ENCODE measurements at places on chromosomes 1 and 21.

GRCh38 chr1:99737016-99737415, 29.4 kb downstream of the FRRS1 start:
- no peak for DNase-seq

DNA sequence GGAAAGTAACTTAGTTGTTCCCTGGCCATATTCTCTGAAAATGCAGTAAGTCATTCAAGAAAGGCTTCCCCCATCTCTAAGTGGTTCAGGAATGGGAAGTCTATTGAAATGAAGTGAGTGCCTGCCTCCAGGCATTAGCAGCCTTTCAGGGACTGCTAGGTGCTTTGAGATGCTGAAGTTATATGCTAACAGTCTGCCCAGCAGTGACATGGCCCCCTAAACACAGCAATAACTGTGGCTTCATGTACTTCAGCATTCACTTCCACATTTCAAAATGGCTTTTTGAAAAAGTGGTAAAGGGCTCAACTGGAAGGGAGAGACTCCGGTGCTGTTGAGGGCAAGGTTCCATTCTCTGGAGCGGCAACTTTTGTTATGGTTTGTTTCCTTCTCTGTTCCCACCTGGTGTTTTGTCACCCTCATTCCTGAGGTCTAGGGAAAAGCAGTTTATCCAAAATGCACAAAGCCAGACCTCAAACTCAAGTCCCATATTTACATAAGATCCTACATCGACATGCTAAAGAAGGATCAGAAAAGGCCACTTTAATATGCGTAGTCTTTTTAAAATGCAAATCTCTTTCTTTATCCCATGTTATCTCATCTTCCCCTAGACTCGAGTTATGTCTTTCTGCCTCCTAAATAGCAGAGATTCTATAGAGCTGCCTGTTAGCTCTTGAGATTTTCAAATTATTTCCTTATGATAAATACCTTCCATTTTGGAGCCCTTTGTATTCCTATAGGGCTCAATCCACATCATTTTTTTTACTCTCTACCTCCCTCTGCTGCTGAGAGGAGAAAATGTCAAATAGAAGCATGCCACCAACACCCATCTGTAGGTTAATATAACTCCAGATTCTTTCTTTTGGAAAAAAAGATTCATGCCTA, 34.2 kb upstream of the LRRC8C start:
- no peak for DNase-seq

- DNase-seq: no peak
Measured at GRCh38 chr1:65277605-65278347, 31.6 kb upstream of the DNAJC6 start.

GRCh38 chr1:41305576-41306363, 55.5 kb upstream of the FOXO6 start:
- no peak for DNase-seq

- no peak for DNase-seq
Measured at GRCh38 chr1:244968471-244968871, 104.1 kb upstream of the HNRNPU start.

DNA sequence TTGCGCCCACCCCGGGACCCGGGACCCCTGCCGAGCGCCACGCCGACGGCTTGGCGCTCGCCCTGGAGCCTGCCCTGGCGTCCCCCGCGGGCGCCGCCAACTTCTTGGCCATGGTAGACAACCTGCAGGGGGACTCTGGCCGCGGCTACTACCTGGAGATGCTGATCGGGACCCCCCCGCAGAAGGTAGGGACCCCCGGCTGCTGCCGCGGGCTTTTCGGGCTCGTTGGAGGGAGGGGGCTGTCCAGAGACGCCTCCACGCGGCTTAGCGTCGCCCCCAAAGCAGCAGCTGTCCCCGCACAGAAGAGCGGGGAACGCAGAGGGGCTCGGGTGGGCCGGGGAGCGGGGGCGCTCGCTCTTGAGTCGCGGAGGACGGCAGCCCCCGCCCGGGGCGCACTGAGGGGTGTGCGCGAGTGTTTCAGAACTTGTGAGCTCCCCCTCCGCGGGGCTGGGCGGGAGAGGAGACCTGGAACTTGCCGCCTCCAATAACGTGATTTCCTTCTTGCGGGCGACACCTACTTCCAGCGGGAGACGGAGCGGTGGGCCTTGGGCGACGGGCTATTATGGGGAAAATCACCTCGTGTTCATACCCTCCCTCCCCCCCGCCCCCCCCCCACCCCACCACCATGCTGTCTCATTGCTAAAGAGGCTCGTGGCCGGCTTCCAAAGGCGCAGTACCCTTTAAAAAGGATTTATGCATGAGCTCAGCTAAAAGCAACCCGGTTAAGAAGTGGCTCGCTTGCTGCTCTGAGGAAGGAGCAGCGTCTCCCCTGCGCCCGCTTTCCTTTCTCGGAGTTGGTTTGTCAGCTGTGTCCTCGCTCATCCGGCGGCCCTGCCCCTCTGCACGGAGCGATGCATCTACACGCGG, 664 bp downstream of the BACE2 start:
- no peak for DNase-seq

Data from osteocyte (in vitro differentiated cells).